ENCODE measurements at places on chromosomes 1 and 21.

DNA sequence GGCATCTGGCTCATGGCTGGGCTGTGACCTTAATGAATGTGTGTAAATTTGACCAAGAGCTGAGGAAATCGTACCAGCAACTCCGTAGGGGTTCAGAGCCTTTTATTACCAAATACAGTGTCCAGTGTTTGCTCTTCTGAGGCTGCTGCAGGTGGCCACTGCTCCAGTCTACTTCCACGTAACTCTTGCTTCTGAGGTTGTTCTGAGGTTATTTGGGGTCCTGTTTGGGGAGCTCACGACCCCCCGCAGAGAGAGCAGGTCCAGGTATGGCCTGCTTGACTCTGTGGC, 33.6 kb downstream of the MAN1C1 start:
- no peak for DNase-seq

DNA sequence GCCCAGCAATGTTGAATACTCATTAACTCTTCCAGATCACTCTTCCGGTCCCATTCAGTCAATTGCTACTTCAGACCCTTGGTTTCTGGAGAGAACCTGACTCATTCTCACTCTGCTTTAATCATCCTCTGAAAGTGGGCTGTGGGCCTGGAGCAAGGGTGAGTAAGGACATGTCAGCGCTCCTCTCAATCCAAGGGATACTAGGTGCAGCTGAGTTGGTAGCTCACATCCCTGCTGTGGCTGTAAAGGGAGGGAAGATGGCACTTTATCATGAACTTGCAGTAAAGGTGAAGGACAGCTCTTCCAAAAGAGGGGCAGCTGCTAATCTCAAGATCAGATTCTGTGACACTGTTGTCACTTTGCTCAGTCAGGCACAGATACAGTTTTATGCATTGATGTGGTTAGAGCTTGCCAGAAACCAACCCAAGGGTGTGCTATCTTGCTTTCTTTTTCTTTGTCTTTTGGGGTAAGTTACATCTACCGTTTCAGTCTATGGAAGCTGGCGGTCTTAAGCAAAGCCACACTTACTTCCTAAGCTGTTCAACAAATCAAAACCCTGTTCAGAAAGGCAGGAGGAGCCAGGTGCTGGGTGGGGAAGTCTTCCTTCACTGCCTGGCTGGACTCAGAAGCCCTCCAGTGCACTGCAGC, 26.5 kb upstream of the NTPCR start:
- DNase-seq = no peak

DNA sequence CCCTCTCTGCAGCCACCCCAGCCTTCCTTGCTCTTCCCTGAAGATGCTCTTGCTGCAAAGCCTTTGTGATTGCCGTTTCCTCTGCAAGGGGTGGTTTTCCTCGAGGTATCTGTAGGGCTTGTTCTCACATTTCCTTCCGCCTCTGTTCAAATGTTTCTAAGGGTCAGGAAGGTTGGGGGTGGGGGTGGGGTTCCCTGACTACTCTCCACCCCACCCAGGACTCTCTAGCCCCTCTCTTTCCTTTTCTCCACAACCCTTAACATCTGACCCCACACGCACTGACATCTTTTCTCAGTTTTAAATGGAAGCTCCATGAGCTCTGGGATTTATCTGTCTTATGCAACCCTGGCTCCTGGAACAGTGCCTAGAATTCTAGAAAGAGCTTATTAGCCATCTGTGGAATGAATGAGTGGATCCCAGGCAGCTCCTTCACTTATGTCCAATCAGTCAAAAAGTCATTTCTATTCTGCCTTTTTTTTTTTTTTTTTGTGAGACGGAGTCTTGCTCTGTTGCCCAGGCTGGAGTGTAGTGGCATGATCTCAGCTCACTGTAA, 27.3 kb upstream of the ZNF362 start:
- DNase-seq = no peak

- no peak for DNase-seq
Observed at GRCh38 chr1:59506952-59507351, 210.1 kb downstream of the FGGY start.
